ENCODE measurements at places on chromosomes 6 and 20. TPM values are rescaled to one million over a fixed set of nuclear protein-coding genes. Genes with fewer than 3 reads are reported as not detected.

GRCh38 chr20:43948455-43948854, 33.8 kb downstream of the TOX2 start:
- no peak overlapping the region for H3K4me3 ChIP-seq
- peaks cover 19% of the 10 kb centered on the region for H3K4me1 ChIP-seq
- H3K27ac ChIP-seq: no peak overlapping the region
- DNase-seq: no peak
- no peaks in the 10 kb centered on the region for H3K36me3 ChIP-seq

The ZBTB46 gene
- not detected for polyA plus RNA-seq

- peaks cover 30% of the 10 kb centered on the region for H3K27me3 ChIP-seq
- H3K36me3 ChIP-seq: no peaks in the 10 kb centered on the region
- peaks cover 8% of the 10 kb centered on the region for H3K4me1 ChIP-seq
Measured at GRCh38 chr6:158206740-158207421, 38.7 kb downstream of the GTF2H5 start.

- H3K27ac ChIP-seq: no peak overlapping the region
- no peak for DNase-seq
- no peak overlapping the region for H3K4me3 ChIP-seq
- H3K27me3 ChIP-seq: peaks cover 34% of the 10 kb centered on the region
- H3K4me1 ChIP-seq: peaks cover 6% of the 10 kb centered on the region
Measured at GRCh38 chr20:24779946-24780345, 169.1 kb upstream of the CST7 start.

DNA sequence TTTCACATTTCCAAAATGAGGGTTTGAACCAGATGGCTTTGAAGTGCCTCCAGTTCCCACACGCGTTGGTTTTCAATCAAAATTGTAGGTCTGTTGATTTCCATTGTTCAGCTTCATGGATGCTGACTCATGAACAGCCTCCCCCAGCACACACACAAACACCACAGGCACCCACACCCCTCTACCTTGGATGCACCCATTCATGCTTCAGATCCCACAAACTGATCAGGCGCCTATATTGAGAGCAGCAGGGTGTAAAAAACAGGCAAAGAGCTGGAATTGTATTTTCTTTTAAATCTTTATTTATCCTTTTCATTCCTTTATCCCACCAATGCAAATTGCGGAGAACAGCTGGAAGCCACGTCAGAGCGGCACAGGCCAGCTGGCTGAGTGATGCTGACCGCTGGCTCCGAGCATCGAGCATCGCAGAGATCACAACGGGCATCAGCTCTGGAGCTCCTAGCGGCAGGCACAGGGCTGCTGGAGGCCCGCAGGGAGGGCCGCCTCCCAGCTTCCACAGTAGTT, 29.3 kb upstream of the TBC1D7 start:
- DNase-seq: no peak
- peaks cover 83% of the 10 kb centered on the region for H3K4me1 ChIP-seq

The TMEM14A gene
- 9.7 TPM for polyA plus RNA-seq

DNA sequence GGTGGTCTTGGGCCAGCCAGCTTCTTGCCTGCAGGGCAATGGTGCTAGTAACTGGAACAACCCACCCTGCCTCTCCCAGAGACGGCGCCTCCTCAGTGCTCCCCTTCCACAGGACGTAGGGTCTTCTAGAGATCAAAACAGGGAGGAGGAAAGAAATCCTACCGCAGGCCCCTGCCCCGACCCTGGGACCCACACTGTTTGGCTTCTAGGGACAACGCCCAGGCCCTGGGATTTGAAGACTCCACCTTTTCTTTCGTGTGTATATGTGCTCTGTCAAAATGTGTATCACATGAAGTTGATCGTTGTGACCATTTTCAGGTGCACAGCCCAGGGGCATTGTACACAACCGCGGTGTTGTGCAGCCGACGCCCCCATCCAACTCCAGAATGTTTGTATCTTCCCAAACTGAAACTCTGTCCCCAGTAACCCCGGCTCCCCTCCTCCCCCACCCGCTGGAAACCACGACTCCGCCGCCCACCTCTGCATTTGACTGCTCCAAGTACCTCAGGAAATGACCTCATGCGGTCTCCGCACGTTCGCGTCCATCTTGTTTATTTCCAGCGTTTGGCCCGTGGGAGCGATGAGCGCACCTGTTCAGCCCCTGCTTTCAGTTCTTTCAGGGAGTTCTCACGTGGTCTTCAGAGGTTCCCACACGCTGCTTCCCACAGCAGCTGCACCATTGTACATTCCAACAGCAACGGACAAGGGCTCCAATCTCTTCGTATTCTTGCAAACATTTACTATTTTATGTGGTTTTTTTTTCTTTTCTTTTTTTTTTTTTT, 3.4 kb upstream of the BHLHE23 start:
- peak; percentile 58 for DNase-seq
- H3K4me3 ChIP-seq: peak overlapping the region; percentile 59
- peaks cover 24% of the 10 kb centered on the region for H3K36me3 ChIP-seq
- no peak overlapping the region for H3K27ac ChIP-seq
- peaks cover 31% of the 10 kb centered on the region for H3K4me1 ChIP-seq

DNA sequence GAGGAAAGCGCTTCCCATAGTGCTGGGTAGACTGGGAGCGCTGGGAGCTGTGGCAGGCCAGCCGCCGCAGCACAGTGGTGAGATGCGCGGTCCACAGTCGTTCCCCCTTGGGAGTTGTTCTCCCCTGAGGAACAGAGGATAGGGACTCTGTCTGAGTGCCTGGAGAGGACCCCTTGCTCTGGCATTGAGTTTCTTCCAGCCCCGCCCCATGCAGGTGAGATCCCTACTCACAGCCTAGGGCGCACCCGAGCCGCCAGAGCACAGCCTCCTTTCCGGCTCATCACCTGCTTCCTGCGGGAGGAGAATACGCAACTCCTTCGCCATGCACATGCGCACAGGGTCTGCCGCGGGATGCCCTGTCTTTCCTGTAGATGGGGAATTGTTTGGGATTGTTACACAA, 140.6 kb downstream of the PACRG start:
- DNase-seq: no peak
- H3K36me3 ChIP-seq: no peaks in the 10 kb centered on the region
- no peak overlapping the region for H3K4me3 ChIP-seq
- H3K4me1 ChIP-seq: peaks cover 15% of the 10 kb centered on the region
- H3K27me3 ChIP-seq: no peaks in the 10 kb centered on the region
- no peak overlapping the region for H3K27ac ChIP-seq

- no peaks in the 10 kb centered on the region for H3K36me3 ChIP-seq
- no peak overlapping the region for H3K27ac ChIP-seq
- peak overlapping the region; percentile 83 for H3K4me3 ChIP-seq
- H3K4me1 ChIP-seq: peaks cover 19% of the 10 kb centered on the region
- H3K27me3 ChIP-seq: no peaks in the 10 kb centered on the region
- no peak for DNase-seq
Measured at GRCh38 chr6:138986578-138986977, 1.5 kb downstream of the REPS1 start.

DNA sequence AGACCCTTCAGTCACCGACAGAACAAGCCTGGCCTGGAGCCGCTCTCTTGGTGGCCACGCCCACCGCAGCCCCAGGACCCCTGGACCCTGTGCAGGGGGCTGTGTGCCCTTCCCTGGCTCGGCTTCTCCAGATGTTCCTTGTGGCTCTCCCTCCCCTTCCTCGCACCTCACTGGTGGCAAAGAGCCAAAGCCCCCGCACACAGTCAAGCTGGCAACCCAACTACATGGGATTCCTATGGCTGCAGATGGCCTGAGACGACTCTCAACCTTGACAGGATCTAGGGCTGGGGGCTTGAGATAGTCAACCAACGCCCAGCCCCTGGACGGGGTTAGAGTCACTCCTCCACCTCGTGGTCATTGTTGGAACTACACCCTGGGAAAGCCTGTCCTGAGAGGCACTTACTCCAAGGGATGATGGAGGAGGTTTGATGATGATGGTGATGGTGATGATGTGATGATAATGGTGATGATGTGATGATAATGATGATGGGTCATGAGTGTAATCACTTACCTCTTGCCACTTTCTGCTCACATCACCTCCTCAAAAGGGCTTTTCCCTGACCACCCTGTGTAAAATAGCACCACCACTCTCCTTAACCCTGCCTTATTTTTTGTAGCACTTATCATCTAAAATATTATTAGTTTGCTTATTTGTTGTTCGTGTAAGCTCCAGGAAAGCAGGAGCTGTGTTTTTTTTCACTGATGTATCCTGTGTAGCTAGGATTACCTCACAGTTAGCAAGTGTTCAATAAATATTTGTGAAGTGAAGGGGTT, 278.4 kb downstream of the LRFN2 start:
- H3K4me3 ChIP-seq: no peak overlapping the region
- H3K4me1 ChIP-seq: peaks cover 3% of the 10 kb centered on the region
- H3K27me3 ChIP-seq: peaks cover 55% of the 10 kb centered on the region
- no peak overlapping the region for H3K27ac ChIP-seq
- H3K36me3 ChIP-seq: no peaks in the 10 kb centered on the region

DNA sequence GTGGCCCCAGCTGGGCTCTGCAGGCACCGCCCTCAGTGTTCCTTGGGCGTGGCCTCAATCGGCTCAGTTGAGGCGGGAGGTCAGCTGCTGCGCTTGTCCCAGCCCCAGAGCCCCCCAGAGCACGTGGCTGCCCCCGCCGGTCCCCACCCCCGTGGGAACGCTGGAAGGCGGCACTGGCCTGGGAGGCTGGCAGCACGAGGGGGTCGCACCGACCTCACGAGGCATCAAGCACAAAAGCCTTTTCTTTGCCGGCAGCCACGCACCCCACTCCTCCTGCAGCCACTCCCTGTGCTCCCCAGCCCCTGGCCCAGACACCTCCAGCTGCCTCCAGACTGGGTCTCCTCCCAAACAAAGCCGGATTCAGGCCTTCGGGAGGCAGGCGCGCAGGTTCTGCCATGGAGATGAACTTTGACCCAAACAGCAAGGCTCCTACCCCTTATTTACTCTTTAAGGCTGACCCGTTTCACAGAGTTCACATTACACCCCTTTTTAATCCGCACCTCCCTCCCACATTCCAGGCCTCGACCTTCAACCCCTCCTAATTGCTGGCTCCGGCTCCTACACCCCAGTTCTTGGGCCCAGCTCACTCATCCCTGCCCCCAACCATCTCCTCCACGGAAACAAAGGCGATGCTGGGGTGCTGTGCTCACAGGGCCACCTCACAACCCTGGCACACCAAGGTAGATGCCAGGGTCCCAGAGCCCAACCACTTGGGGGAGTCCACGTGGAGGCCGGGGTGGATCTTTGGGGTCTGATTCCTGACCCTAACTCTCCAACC, 111.7 kb downstream of the NOL4L start:
- H3K27ac ChIP-seq: no peak overlapping the region
- no peak for DNase-seq
- no peaks in the 10 kb centered on the region for H3K27me3 ChIP-seq
- no peaks in the 10 kb centered on the region for H3K36me3 ChIP-seq
- H3K4me1 ChIP-seq: peaks cover 13% of the 10 kb centered on the region

DNA sequence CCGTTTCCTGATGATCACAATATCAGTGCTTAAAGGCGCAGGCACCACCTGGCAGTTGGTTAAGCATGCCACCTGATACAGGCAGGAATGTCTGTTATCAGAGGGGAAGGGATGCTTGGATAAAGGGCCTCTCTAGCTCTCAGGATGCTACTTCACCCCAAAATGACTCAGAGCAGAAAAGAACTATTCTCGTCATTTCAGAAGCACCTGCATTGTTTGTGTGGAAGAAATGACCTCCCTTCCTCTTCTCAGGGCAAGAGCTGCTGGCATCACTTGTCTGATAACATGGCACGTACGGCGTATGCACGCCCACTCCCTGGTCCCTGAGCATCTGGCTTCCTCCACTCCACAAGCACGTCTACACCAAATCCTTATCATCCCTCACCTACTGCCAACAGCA, 47.3 kb downstream of the ATP9A start:
- no peaks in the 10 kb centered on the region for H3K36me3 ChIP-seq
- peaks cover 13% of the 10 kb centered on the region for H3K27me3 ChIP-seq
- no peak overlapping the region for H3K4me3 ChIP-seq
- H3K4me1 ChIP-seq: no peaks in the 10 kb centered on the region
- no peak for DNase-seq
- H3K27ac ChIP-seq: no peak overlapping the region

- H3K4me3 ChIP-seq: no peak overlapping the region
- peaks cover 8% of the 10 kb centered on the region for H3K36me3 ChIP-seq
- no peaks in the 10 kb centered on the region for H3K27me3 ChIP-seq
- no peak for DNase-seq
Measured at GRCh38 chr6:166814390-166814789, 142.0 kb downstream of the RNASET2 start.

GRCh38 chr20:63084563-63084927, 77.8 kb upstream of the BHLHE23 start:
- H3K4me3 ChIP-seq: no peak overlapping the region
- H3K27ac ChIP-seq: no peak overlapping the region
- no peaks in the 10 kb centered on the region for H3K36me3 ChIP-seq
- no peaks in the 10 kb centered on the region for H3K4me1 ChIP-seq
- peaks cover 63% of the 10 kb centered on the region for H3K27me3 ChIP-seq

- peak overlapping the region; percentile 43 for H3K27ac ChIP-seq
- peaks cover 96% of the 10 kb centered on the region for H3K4me1 ChIP-seq
- H3K36me3 ChIP-seq: no peaks in the 10 kb centered on the region
- peak overlapping the region; percentile 81 for H3K4me3 ChIP-seq
- peak; percentile 52 for DNase-seq
Measured at GRCh38 chr6:163707387-163708355, 293.2 kb downstream of the QKI start.

- H3K4me1 ChIP-seq: peaks cover 8% of the 10 kb centered on the region
- H3K36me3 ChIP-seq: no peaks in the 10 kb centered on the region
Measured at GRCh38 chr6:14031516-14031915, 86.1 kb upstream of the CD83 start.

GRCh38 chr6:1407499-1407990, 18.2 kb downstream of the FOXF2 start:
- peaks cover 23% of the 10 kb centered on the region for H3K27me3 ChIP-seq
- H3K4me3 ChIP-seq: no peak overlapping the region
- no peak overlapping the region for H3K27ac ChIP-seq
- H3K36me3 ChIP-seq: no peaks in the 10 kb centered on the region
- H3K4me1 ChIP-seq: no peaks in the 10 kb centered on the region
- DNase-seq: no peak

GRCh38 chr20:13996265-13996664, 949 bp downstream of the MACROD2 start:
- no peak overlapping the region for H3K27ac ChIP-seq
- H3K36me3 ChIP-seq: peaks cover 19% of the 10 kb centered on the region
- H3K27me3 ChIP-seq: peaks cover 34% of the 10 kb centered on the region
- no peak for DNase-seq
- peaks cover 9% of the 10 kb centered on the region for H3K4me1 ChIP-seq

GRCh38 chr6:125746019-125746414, 3.4 kb upstream of the HEY2 start:
- peaks cover 22% of the 10 kb centered on the region for H3K4me1 ChIP-seq
- H3K27ac ChIP-seq: peak overlapping the region; percentile 33
- H3K4me3 ChIP-seq: peak overlapping the region; percentile 98
- DNase-seq: no peak

- no peak overlapping the region for H3K4me3 ChIP-seq
- peaks cover 11% of the 10 kb centered on the region for H3K4me1 ChIP-seq
- no peaks in the 10 kb centered on the region for H3K36me3 ChIP-seq
- no peak overlapping the region for H3K27ac ChIP-seq
Measured at GRCh38 chr20:40925829-40926510, 102.7 kb upstream of the TOP1 start.

GRCh38 chr20:37397076-37397953, 51.4 kb downstream of the SRC start:
- H3K4me1 ChIP-seq: no peaks in the 10 kb centered on the region
- no peak for DNase-seq

The SOX18 gene
- polyA plus RNA-seq: not detected

The IFT52 gene
- polyA plus RNA-seq: 32.1 TPM

Data from naive B cell (primary cell).